ENCODE measurements at places on chromosomes 12 and 14.
A peak's percentile ranks its signal among the peaks of the same experiment; 100 is the strongest.

DNA sequence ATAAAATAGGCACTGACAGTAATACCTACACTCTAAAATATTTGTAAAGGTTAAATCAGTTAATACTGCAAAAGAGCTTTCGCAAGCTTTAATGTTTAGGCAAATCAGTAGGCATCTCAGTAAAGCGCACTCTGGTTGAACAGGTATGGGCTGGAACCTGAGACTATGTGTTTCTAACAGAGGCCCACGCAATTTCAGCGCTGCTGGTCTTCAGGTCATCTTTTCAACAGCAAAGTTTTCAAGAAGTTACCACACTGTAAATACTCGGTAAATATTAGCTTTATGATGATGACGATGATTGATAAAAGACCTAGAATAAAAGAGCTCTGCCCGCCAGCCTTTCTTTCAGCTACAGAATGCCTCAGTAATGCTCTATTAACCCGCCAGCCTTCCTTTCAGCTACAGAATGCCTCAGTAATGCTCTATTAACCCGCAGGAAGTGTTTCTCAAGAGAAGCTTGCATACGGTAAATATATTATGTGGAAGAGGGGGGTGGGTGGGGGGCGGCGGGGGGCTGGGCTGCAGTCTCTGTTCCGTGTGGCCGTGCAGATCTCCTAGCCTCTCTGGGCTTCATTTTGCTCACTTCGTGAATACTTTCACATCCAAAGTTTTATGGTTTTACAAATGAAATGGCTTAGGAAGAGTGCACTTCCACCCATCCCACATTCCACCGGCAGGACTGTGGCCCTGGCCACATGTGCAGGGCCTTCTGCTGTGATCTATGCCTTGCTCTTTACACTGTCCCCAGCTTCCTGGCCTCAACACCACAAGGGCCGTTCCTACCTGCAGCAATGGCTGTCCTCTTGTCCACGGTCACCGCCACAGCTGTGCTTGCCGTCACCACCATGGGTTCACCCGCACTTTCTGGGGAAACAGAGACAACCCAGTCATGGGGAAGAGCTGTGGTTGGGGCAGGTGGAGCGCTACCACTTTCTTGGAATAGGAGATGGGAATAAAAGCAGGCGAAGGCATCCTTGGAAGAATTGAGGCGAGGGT, 19.9 kb downstream of the LRTM2 start:
- DNase-seq: no peak

DNA sequence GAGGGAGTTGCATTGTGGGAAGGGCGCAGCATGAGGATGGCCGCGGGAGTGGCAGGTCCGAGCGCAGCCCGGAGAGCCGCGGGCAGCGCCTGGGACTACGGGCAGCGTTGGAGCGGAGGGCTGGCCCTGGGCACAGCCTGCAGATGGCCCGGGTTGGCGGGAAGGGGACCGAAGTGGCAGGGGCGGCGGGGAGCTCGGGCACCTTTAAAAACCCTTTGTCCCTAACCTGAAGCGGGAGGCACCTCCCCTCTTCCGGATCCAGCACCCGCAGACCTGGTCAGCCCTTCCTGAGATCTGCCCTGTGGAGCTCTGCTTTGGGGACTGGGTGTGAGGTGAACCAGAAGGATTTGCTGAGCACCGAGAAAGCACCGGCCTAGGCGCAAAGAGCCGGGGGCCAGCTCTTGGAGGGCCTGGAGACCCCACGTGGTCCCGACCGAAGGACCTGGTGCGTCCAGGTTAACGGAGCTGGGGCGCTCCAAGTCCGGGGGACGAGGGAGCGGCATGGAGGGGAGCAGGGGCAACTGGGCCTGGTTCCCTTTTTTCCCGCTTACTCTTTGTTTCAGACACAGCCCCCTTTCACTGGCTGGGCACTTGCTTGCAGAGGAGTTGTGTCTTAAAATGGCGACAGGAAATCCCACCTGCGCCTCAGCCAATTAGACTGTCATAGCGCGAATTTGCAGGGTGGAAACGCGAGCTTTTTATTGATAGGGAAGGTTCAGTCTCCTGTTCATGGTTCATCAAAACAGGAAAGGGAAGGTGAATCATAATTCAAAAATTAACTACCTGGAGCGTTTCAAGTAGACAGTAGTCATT, 792 bp upstream of the SLC38A1 start:
- DNase-seq: no peak

- no peak for DNase-seq
Measured at GRCh38 chr14:71621276-71621675, 311.0 kb upstream of the RGS6 start.

- no peak for DNase-seq
Measured at GRCh38 chr12:114747012-114747858, 63.3 kb upstream of the TBX3 start.

GRCh38 chr14:81834308-81834707, 300.7 kb upstream of the SEL1L start:
- DNase-seq: no peak

GRCh38 chr14:95216008-95216407, 58.7 kb upstream of the DICER1 start:
- no peak for DNase-seq

DNA sequence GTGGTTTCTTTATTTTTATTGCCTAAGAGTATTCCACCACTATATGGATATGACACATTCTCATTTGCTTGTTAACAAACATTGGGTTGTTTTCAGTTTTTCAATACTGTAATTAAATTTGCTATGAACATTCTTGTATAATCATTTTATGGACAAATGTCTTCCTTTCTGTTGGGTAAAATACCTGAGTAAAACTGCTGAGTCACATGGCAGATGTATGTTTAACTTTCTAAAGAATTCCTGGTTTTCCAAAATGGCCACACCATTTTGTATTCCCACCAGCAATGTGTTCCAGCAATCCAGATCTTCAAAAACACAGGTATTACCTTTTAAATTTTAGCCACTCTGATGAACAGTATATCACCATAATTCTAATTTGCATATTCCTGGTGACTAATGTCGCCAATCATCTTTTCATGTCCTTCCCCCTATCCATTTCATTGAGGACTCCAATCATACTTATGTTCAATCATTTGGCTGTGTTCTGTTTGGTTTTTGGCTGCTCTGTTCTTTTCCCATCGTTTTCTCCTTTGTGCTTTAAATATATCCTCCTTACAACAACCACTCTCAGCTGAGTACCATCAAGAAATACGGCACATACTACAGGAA, 36.0 kb downstream of the CDK17 start:
- DNase-seq: no peak

DNA sequence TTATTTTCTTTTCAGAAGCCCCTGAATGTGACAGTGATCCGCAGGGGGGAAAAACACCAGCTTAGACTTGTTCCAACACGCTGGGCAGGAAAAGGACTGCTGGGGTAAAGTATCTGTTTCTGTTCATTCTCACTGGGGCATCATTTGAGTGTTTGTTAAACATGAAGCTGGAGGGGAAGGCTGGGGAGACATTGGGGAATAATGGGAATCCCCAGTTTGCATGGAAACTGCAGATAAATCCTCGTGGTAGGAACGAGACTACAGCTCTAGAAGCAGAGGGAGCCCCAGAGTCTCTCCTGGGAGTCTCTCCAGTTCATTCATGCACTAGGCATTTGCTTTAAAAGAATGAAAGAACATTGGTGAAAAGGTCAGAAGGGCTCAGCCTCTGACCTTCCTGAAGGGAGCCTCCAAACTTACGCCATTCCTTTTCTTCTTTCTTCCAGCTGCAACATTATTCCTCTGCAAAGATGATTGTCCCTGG, 2.5 kb upstream of the CFAP251 start:
- no peak for DNase-seq

DNA sequence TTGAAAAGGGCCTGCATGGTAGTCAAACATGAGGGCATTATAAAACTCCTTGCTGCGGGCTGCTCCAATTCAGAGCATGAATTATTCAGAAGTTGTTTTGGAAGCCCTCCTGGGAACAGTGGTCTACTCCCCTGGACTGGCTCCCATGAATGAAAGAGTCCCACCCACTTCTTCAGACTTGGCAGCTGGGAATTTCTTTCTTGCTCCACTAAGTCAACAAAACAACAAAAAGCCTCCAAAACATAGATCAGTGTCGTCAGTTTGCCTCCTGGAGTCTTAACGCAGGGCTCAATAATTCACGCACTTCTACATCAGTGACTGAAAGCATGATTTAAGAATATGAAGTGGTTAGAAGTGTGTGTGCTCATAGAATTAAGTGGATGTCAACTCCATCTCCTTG, 37.9 kb downstream of the AKAP6 start:
- peak; percentile 18 for DNase-seq

DNA sequence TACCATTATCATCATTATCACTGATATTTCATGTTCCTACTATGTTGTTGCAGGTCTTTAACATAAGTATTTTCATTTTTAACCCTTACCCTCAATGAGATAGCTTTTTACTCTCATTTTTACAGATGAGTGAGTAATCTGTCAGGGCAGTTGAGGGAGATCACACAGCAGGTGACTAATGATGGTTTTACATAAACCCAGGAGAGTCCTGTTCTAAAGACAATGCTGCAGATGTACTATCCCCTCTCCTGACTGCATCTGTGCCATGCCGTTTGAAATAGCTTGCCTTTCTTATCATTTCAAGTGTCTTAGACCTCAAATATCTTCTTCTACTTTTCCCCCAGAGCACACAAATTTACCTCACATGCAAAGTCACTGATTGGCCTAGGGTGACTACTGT, 1552.1 kb upstream of the SEL1L start:
- no peak for DNase-seq

GRCh38 chr12:71664411-71665089, 449 bp downstream of the THAP2 start:
- peak; percentile 56 for DNase-seq

- no peak for DNase-seq
Measured at GRCh38 chr12:3216097-3216496, 138.9 kb downstream of the TSPAN9 start.

GRCh38 chr14:66163023-66163422, 323.1 kb upstream of the CCDC196 start:
- no peak for DNase-seq

GRCh38 chr12:43145481-43145880, 406.5 kb downstream of the ADAMTS20 start:
- no peak for DNase-seq

DNA sequence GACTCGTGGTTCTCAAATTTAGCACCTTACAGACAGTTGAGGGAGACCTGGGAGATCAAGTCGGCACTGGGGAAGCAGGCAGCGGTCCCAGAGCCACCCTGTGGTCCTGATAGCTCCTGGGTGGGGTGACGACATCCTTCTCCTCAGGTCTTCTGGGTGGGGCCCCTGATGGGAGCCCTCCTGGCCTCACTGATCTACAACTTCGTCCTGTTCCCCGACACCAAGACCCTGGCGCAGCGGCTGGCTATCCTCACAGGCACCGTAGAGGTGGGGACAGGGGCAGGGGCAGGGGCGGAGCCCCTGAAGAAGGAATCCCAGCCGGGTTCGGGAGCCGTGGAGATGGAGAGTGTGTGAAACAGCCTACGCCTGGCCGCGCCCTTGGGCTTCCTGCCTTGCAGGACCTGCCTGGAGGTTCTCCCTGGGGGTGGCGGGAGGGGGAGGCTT, 2.6 kb downstream of the AQP6 start:
- no peak for DNase-seq

DNA sequence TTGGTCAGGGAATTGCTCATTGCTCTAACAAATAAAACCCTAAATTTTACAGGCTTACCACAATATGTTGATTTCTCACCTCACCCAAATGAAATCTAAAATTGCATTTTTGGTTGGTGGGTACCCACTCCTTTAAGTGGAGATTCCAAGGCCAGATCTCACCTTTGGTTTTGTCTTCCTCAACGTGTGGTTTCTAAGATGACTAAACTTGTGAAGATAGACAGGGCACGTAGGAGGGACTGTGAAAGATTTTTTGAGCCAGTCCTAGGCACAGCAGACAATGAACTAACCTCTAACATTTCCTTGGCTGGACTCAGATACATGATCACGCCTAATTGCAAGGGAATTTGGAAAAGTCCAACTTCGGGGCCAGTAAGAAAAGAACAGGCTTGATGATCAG, 1003.9 kb downstream of the FLRT2 start:
- DNase-seq: no peak

DNA sequence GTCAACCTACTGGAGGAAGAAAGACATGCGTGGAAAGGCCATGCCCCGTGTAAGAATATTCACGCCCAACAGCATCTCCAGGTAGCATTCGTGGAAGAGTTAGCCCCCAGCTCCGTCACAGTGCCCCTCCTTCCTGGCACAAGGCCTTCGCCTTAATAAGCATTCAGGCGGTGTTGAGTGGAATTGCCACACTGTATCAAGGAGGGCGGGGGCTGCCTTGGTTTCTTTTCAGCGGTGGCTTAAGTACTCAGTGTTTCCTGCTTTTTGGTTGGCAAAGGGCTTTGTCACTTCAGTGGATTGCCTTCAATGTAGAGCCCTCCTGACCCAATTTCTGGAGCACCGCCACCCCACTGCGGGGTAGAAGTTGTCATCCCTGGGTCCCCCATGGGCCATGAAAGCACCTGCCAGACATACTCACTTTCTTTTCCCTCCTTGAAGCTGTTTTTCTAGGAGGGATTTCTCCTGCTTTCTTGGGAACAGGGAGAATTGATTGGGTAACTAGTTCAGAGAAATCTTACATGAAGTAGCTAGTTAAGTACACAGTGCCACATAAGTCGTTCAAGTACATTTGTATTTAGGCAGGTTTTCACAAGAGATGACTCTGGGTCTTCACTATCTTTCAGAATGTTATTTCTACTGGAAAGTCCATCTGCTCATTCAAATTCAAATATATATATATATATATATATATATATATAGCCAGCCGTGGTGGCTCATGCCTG, 65.5 kb upstream of the STON2 start:
- no peak for DNase-seq

DNA sequence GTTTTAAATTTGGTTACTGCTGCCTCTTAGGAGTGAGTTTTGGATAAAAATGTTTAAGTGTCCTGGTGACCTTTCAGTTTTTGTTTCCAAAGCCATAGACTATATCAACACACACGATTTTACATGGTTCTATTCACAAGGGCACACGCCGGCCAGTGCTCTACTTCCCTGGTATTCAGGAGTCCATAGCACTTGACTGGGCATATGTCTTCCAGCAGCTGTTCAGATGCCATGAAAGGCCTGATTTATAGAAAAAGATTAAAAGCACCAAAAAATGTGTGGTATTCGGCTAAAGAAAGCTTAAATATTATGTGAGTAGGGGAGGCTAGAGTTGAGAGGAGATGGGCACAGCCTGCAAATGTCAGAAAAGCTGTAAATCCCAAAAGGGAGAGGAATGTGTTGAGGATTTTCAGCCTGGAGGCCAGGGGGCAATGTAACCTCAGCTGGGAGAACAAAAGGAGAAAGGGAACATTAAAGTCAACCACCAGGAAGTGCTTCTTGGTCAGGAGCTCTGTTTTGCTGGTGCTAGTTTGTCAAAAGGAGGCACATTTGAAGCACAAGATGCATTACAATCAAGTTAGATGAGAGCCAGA, 478.4 kb downstream of the RAD51B start:
- peak; percentile 30 for DNase-seq

- DNase-seq: no peak
Measured at GRCh38 chr14:58560208-58560607, 77.6 kb upstream of the DACT1 start.

- peak; percentile 79 for DNase-seq
Measured at GRCh38 chr12:111437816-111438454, 32.2 kb downstream of the SH2B3 start.

GRCh38 chr12:119609358-119609757, 15.8 kb downstream of the TMEM233 start:
- no peak for DNase-seq

- no peak for DNase-seq
Measured at GRCh38 chr14:101022121-101022520, 118.6 kb upstream of the RTL1 start.
